Amygdala (tissue), 56 donors: ENCODE measurements at places on chromosomes 2 and 18.

DNA sequence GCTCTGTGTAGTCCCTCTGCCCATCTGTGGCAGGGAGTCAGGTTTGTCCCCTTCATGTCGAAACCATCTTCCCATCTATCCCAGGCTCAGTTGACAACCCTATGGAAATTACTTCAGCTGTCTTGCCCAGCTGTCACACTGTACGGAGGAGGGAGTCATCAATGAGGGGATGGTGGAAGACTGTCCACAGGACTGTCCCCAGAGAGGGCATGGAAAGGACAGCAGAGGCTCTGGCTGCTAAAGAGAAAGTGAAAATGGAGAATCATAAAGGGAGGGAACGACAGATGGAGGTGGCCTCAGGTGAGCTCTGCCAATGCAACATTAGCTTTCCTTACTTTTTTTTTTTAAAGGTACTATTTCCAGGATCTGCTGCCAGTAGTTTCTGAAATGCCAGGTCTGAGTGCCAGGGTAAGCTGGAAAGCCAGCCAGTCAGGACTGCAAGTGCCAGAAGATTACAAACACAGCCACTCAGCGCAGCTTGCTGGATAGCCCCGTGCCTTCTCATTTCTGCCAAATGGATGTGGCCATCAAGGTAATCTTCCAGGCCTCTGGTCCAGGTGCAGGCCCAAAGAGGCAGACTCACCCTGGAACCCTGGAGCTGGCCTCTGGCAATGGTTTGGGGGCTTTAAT lies 192.8 kb downstream of the AGPS start:
- DNase-seq = no peak

DNA sequence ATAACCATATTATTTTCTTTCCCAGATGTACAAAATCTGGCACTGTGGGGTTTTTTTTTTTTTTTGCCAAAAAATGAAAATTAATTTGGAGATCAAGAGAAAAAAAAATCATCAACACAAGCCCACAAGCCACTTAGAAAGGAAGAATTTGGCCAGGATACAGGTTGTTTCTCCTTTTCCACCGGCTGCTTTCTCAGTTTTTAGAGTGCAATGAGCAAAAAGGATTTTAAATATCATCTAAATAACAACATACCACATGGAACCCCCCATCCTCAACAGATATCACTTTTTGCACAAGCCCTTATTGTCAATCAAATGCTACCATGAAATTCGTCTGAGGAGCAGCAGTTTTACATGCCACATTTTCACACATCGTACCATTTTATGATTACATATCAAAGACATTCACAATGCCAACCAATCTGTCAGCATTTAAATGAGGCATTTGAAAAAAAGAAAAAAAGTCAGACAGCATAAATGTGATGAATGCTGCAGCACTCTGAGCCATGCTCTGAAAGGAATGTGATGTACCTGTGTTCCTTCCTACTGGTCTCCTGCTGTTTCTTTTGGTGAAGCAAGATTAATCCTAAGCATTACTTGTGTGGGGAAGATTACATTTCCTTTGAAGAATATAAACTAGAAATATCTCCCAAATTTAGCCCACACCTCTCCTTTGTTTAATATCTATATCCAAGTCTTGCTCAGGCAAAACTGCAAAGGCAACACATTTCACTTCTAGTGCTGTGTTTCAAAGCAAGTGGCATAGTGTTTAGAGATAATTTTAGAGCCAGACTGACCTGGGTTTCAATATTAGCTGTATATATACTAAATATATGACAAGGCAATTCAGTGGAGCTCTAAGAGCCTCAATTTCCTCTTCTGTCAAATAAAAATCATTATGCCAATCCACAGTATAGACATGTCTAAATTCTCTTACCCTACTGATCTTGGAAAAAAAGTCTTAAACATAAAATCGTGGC lies 391.3 kb downstream of the CMPK2 start:
- no peak for DNase-seq

- DNase-seq = no peak
Observed at GRCh38 chr2:96823198-96823597, 7.1 kb downstream of the CNNM3 start.

GRCh38 chr2:231928481-231928880 lies 2.3 kb upstream of the NPPC start:
- DNase-seq = no peak

DNA sequence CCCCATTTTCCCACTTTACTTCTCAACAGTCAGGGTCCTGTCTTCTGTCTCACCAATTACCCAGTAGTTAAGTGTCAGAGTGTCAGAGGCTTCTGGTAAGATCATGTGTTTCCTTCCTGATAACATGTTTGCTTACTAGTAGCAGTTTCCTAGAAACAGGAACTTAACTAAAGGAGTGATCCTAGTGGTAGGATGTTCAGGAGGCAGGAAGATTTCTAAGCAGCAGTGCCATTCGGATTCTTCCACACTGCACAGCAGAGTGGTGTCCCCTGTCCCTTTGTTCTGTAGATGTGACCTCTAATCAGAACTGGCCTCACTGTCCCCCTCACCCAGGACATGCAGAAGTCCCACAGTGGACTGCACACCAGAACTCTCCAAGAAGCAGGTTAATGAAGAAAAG lies 221.8 kb upstream of the OSR1 start:
- DNase-seq = no peak

- no peak for DNase-seq
Observed at GRCh38 chr2:44555700-44556099, 194.0 kb downstream of the CAMKMT start.

DNA sequence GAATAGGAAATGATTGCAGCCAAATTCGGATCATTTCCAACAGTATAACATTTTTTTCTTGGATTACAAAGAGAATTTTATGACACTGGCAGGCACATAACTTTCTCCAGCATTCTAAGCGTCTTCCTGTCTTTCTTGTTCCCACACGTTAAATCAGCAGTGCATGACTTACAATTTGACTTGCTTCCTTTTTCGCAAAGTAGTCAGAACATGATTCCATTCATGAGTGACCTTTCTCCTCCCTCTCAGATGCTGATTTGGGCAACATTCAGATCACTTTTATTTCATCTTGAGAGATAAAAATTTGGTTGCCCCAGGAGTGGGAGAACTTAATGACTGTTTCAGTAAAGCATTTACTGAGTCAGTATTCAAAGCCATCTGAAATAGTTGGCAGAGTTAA lies 858.7 kb upstream of the ACVR2A start:
- DNase-seq = no peak

- DNase-seq = no peak
Observed at GRCh38 chr2:134260713-134261112, 6.8 kb downstream of the MGAT5 start.

GRCh38 chr18:63843008-63843407 lies 44.5 kb upstream of the SERPINB2 start:
- no peak for DNase-seq

DNA sequence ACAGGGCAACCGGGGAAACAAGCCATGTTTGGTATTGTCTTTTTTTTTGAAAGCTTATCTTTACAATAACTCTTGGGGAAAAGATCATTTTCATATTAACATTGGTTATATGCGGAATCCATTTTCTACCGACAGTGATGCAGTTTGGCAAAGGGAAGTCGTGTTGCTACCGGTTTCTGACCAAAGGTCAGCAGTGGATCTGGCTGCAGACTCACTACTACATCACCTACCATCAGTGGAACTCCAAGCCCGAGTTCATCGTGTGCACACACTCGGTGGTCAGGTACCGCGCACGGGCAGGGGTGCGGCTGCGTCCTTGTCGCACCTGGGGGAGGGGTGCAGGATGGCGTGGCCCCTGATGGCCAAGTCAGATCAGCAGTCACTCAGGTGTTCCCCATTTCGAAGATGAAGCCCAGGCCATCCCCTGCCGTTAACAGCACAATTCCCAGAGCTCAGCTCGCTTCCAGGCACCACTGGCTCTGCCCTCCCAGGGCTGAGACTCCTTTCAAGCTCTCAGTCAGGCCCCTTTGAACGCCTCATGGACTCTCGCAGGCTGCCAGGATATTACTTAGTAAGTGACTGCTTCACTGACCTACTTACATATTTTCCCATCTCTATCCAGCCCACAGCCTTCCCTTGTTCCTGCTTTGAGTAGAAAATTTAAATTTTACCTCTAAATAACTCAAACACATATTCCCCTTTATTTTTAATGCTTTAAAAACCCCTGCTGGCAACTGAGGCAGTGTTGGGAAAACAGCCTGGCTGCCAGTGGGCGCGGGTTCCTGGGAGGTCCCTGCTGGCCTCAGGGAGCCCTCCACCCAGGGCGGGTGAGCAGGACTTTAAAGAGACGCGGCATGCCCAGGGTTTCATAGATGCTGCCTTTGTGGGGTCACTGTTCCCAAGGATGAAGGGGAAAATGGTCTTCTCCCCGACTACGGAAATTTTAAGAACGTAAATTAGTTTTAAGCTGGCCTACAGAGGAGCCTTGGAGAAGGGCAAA lies 33.6 kb upstream of the RPL31 start:
- no peak for DNase-seq

- DNase-seq = no peak
Observed at GRCh38 chr2:119691189-119691588, 12.2 kb downstream of the TMEM177 start.

- no peak for DNase-seq
Observed at GRCh38 chr2:28277466-28277865, 115.2 kb upstream of the FOSL2 start.

GRCh38 chr2:240662681-240663080 lies 20.0 kb downstream of the AQP12B start:
- DNase-seq = no peak

GRCh38 chr2:173191601-173192000 lies 116.0 kb downstream of the MAP3K20 start:
- no peak for DNase-seq

- DNase-seq = no peak
Observed at GRCh38 chr18:44887227-44887631, 206.5 kb downstream of the SETBP1 start.

DNA sequence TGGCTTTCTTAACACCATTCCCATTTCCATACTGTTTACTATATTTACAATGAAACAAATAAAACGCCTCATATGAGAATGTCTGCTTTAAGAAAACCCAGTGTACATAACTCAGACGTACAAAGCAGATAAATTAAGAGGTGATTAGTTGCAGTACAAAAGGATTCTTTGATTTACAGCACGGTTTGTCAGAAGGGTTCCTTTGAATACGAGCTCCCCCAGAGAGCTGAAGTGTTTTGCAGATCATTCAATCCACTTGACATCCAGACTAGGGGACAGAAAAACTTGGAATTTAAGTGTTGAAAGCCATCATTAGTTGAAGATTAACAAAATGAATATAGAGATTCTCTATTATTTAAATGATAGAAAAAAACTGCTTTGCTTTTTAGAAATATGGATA lies 72.5 kb downstream of the RAPGEF4 start:
- no peak for DNase-seq

- no peak for DNase-seq
Observed at GRCh38 chr18:44747157-44747556, 66.5 kb downstream of the SETBP1 start.

GRCh38 chr2:120917886-120918285 lies 182.2 kb downstream of the GLI2 start:
- DNase-seq = no peak

- no peak for DNase-seq
Observed at GRCh38 chr2:177466337-177467195, 74.0 kb downstream of the AGPS start.

DNA sequence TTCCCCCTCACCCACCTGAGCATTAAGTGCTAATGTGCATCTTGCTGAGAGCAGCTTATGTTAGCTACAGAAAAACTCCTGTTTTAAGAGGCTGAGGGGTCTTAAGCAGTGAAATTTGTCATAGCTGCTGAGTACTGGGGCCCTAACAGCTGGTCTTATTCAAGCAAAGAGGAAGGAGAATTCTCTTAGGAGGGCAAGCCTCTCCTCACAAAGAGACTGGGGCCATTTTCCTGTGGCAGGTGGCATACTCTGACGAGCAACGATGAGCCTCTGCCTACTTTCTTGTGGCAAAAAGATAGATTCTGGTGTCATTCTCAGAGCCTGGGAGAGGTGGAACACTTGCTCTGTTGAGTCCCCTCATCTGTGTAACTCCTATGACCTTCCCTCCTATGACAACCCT lies 53.2 kb downstream of the SPRED2 start:
- DNase-seq = no peak

GRCh38 chr2:121638333-121638732 lies 10.9 kb downstream of the CLASP1 start:
- DNase-seq = no peak

GRCh38 chr2:215536510-215536909 lies 100.6 kb upstream of the FN1 start:
- no peak for DNase-seq

DNA sequence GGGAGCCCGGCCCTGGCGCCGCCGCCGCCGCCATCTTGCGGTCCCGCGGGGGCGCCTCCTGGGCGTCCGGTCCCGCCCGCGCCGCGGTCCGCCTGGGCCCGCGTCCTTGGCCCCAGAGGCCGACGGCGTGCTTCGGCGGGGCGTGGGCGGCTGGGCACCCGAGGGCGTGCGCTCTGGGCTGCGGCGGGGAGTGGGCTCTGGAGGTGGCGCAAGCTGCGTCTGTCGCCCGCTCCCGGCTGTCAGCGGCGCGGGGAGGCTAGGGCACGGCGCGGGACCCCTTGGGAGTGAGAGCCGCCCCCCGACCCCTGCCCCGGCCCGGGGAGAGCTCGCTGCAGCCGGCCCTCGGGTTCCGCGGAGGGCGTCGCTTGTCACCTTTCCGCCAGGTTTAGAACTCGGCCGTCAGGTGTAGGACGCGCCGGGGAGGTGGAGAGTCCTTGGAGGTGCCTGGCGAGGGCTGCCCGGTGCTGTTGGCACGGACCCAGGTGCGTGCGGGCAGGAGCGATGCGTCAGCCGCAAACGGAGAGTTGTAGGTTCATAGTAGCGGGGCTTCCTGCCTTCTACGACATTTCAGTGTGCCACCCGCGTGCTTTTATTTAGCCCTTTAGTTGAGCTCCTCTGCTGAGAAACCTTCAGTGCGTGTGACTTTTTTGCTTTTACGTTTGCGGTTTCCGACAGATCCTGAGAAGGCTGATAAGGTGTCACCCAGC lies 921 bp downstream of the VAPA start:
- no peak for DNase-seq

DNA sequence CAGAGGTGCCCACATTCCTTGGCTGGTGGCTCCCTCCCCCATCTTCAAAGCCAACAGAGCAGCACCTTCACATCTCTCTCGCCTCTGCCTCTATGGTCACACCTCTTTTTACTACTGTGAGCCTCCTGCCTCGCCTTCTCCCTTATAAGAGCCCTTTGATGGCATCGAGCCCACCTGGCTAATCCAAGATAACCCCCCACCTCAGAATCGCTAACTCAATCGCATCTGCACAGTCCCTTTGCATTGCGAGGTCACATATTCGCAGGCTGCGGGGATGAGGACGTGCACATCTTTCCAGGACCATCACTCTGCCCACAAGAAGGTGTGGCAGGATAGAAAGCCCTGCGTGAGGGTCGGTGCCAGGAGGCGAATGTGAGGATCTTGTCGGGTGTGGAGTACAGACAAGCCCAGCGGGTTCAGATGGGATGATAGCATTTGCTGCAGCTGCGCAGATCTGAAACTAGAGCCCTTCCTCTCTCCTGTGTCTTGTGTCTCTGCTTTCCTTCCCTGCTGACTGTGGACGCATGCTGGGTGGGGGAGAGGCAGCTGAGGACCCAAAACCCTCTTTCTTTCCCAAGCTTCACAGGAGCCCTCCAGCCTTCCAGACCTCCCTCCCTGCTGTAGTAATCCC lies 148.3 kb upstream of the HDAC4 start:
- DNase-seq = no peak
